ENCODE measurements at places on chromosomes 5 and 9.

GRCh38 chr5:112306956-112307355 is 112.1 kb downstream of the EPB41L4A start:
- DNase-seq, result no peak

GRCh38 chr5:149182241-149182640 is 40.9 kb downstream of the ABLIM3 start:
- no peak for DNase-seq

- DNase-seq, result no peak
Observed at GRCh38 chr5:31083364-31083763, 110.1 kb upstream of the CDH6 start.

DNA sequence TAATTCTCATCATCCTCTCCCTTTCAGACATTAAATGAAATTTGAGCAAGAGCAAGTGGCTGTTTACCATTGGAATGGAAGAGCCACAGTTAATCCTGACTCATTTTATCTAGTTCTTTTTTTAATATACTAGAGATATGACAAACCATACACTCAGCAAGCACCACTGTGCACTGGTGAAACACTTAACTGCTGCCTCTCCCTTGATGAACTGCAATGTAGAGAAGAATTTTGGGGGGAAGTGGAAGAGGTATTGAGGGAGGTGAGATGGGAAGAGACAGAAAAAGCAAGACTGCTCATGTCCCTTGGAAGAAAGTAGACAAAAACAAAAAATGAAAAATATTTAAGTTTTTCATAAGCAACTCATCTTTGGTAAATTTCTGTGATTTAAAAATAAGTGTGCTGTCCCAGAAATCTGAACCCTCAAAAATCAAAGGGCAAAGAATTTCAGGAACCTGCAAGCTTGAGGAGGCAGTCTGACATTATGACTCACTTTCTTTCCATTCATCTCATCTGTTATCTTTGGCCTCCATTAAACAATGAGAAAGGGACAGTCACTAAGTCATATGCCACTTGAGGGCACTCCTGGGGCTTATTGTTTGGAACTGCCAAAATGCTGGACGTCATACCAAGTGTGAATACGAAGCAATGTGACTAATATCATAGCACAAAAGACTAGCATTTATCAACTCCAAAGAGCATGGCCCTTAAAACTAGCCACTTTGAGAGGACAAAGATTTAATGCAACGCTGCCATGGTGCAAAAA is 566.8 kb upstream of the DMAC1 start:
- DNase-seq, result no peak

DNA sequence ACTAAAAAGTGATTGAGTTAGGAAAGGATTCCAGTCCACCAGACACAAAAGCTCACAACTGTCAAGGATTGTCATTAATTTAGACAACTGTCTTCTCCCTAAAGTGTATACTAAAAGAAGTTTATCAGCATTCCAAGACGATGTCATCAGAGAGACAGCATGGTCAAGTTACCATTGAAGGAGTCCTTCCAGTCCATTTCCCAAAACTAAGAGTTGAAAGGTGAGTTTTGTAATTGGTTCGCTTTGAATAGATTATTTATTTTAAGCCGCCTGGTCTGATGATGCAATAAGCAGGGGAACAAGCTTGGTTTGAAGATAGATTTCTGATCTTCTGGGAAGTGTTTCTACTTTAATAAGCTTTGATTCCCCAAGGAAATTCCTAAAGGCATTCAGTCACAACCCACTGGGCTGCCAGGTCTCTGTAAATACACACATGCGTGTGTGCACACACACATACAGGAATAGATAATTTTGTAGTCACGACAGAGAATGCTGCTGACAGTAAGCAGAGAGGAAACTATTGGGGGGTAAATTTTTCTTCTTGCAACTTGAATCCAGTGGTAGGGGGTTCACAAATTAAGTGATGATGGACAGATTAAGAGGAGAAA is 234.8 kb downstream of the PIK3R1 start:
- DNase-seq, result peak; percentile 60
